HepG2 (cell line): ENCODE measurements at places on chromosomes 5 and 9.
A peak's percentile ranks its signal among the peaks of the same experiment; 100 is the strongest.

- no peak for DNase-seq
Measured at GRCh38 chr5:170228762-170229435, 3.9 kb upstream of the C5orf58 start.

GRCh38 chr9:76218886-76219445 lies 175.3 kb downstream of the RFK start:
- no peak for DNase-seq

- DNase-seq, result no peak
Measured at GRCh38 chr5:124157320-124157719, 589.1 kb downstream of the ZNF608 start.

- DNase-seq, result no peak
Measured at GRCh38 chr5:32711681-32712480, 760 bp downstream of the NPR3 start.

- peak; percentile 75 for DNase-seq
Measured at GRCh38 chr5:163509291-163509951, 4.0 kb downstream of the MAT2B start.

- no peak for DNase-seq
Measured at GRCh38 chr5:126450907-126451306, 27.7 kb downstream of the GRAMD2B start.

DNA sequence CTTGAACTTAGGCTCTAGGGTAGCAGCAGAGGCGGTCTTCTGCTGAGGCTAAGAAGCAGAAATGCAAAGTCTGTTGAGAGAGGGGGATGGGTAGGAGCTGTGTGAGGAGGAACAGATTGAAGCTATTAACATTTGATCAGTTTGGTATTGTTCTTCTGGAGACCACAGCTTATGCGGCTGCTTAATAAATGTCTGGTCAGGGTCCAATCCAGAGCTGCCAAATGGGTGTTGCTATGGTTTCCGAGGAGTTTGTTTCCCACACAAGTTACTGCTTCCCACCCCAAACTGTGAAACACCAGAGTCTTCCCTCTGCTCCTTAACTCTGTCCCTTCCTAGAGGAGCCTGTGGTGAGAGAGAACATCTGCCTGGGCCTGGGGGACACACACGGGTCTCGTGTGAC lies 142.2 kb upstream of the KLF4 start:
- no peak for DNase-seq

DNA sequence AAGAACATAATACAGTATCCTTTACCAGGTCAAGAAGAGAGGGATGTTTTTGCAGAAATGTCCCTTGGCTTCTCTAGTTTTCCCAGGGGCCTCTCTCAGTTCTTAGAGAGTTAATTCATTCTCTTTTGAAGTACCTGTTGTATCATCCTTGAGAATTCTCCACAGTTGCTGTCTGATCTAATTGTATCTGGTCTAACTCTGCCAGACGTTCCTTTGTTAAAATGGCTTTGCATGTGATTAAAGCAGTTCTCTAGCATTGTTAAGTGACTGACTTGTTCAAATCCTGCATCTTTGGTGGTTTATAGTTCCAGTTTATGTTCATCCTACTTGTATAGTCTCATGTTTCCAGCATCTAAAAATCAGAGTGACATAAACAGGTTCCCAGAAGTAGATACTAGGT lies 65.0 kb downstream of the KIAA1958 start:
- no peak for DNase-seq
